Right forelimb (tissue), 1 donor: ENCODE measurements at places on chromosomes 11 and 22.

GRCh38 chr11:35838071-35838470 is 105.8 kb upstream of the LDLRAD3 start:
- DNase-seq: no peak

DNA sequence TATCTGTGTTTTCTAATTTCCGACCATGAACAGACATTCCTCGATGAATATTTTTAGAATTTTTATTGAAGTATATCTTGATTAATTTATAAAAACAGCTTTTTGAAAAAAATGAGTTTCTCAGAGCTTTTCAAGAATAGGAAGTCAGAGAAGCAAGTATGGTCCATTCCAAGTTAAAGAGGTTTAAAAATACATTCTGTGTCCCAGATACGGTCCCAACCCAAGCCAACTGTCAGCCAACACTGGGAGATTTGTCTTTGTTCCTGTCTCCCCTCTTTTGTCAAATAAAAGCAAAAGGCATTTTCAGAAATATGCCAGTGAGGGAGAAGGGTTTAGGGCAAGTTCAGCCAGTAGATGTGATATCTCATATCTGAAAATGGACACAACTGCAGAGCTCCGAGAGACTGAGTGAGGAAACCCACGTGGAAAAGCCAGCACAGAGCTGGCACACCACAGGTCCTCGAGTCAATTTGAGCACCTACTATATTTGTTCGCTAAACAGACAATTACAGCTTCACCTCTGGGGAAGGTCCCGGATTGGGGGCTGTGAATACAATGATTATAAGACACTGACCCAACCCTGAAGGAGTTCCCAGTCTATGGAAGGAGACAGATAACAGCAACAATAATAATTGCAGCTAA is 59.8 kb downstream of the C11orf91 start:
- no peak for DNase-seq

- no peak for DNase-seq
These were observed 260.0 kb downstream of the TBC1D22A start for GRCh38 chr22:47022475-47022874.

DNA sequence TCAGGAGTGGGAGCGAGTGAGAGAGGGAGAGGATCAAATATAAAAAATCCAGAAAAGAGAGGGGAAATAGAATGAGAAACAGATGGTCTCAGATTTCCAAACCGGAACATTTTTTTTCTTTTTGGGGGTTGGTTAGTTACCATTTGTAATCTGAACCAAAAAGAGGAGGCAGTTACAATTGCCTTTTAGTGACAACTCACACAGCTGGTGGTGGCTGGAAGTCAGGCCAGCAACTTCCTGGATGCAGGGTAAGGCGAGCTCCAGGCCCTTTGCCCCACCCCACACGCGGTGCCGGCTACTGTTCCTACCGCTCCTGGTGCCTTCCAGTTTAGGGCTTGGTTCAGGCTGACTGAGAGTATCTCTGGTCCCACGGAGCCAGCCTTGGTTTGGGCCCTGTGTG is 21.0 kb upstream of the UBASH3B start:
- DNase-seq: no peak

GRCh38 chr11:57085611-57086010 is 96.1 kb upstream of the LRRC55 start:
- no peak for DNase-seq

GRCh38 chr11:92224407-92225124 is at the start of gene FAT3:
FAT3 (plus strand) TSS chr11:92224818; CDS start chr11:92352113, 127,295 bp downstream.
- peak; percentile 86 for DNase-seq

GRCh38 chr11:34513682-34514449 is at the start of gene ELF5:
ELF5 (minus strand) TSS chr11:34513794; CDS start chr11:34505749, 8,045 bp downstream.
- DNase-seq: no peak

DNA sequence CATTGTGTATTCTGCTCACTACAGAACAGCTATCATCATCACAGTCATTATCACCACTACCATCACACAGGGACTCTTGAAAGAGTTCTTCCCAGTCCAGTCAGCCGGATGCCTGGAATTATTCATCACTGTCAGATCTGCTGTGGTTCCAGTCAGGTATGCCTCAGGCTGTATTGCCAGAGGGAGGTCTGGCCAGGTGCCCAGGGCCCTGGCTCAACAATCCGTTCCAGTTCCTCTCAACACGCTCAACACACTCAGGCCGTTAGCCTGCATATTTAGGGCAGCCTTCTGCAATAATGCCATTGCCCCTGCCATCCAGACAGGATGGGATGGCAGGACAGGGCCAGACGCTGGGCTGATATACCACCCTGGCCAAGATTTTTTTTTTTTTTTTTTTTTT is 28.6 kb upstream of the RASL10A start:
- DNase-seq: no peak

- DNase-seq: no peak
These were observed 1.5 kb upstream of the SMPD1 start for GRCh38 chr11:6388748-6389147.

- DNase-seq: no peak
These were observed 20.3 kb upstream of the YPEL1 start for GRCh38 chr22:21755851-21756284.

GRCh38 chr11:64852804-64853509 is 8.5 kb upstream of the CDC42BPG start:
- DNase-seq: no peak

- DNase-seq: no peak
These were observed 14.6 kb downstream of the MS4A6A start for GRCh38 chr11:60168306-60168705.

DNA sequence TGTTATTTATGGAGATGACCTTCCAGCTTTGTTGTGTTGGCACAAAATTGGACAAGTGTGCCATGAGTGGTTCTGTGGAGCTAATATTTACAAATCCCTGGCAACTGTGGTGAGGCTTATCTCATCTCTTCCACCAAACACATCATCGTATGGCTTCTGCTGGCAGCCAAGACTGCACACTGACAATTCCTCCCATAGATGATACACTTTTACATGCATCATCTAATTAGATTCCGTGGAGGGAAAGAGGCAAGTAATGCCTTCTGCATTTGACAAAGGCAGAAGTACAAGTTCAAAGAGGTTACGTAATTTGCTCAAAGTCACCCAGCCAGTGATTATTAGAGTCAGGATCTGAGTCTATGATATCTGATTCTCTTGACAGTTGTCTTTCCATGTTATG is 62.7 kb upstream of the KIRREL3 start:
- no peak for DNase-seq

DNA sequence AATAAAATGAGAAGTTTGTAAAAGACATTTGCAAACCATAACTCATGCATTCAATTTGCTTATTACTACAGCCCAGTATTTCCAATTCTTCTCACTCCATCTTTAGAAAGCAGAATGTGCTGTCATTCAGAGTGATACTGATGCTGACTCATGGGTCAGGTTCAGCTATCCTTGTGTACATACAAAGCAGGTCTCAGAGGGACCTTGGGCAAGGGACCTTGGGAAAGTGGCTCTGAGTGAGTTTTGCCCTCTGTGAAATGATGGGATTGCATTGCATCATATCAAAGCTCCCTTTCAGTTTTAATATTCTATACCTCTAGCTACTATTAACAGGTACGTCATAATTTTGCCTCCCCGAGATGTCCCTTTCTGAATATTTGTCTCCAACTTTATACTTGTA is 848.7 kb downstream of the OPCML start:
- DNase-seq: no peak

GRCh38 chr11:33790040-33790439 is 15.7 kb upstream of the FBXO3 start:
- DNase-seq: no peak

DNA sequence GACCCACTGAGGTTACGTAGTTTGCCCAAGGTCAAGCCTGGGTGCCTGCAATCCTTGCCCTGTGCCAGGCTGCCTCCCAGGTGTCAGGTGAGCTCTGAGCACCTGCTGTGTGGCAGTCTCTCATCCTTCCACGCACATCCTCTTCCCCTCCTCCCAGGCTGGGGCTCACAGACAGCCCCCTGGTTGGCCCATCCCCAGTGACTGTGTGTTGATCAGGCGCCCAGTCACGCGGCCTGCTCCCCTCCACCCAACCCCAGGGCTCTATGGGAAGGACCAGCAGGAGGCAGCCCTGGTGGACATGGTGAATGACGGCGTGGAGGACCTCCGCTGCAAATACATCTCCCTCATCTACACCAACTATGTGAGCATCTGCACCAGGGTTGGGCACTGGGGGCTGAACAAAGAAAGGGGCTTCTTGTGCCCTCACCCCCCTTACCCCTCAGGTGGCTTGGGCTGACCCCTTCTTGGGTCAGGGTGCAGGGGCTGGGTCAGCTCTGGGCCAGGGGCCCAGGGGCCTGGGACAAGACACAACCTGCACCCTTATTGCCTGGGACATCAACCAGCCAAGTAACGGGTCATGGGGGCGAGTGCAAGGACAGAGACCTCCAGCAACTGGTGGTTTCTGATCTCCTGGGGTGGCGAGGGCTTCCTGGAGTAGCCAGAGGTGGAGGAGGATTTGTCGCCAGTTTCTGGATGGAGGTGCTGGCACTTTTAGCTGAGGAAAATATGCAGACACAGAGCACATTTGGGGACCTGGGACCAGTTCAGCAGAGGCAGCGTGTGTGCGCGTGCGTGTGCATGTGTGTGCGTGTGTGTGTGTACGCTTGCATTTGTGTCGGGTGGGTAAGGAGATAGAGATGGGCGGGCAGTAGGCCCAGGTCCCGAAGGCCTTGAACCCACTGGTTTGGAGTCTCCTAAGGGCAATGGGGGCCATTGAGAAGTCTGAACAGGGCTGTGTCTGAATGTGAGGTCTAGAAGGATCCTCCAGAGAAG is 1.6 kb downstream of the GSTP1 start:
- DNase-seq: no peak

DNA sequence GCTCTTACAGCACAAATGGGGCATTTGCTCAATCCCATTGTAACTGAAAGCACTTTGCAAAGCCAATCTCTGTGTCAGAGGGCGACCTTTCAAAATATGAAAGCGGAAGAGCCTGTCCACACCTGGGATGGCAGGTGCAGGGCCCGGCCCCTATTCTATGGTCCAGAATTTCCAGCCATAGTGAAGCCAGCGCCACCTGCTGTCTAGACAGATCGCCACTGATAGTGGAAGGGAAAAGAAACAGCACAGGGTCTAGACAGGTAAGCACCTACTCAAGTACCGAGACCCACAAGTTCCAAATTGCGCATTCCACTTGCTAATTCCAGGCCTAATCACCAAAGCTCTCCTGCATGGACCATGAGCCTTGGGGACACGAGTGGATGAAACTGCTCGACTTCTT is 141.4 kb downstream of the NTM start:
- DNase-seq: no peak

- DNase-seq: peak; percentile 73
These were observed 718 bp downstream of the CHKA start for GRCh38 chr11:68120273-68121066.

DNA sequence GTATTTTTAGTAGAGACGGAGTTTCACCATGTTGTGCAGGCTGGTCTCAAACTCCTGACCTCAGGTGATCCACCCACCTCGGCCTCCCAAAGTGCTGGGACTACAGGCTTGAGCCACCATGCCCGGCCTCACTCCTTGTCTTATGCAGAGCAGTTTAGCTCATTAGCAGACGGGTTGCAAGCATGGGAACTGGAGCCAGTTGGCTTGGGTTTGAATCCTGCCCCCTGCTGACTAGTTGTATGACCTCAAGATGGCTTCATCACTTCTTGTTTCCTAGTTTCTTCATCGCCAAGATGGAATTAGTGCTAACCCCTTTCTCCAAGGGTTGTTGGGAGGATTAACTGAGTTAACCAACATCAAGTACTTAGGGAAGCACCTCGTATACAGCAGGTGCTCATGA is 23.4 kb upstream of the RASD2 start:
- DNase-seq: no peak

- DNase-seq: no peak
These were observed 11.7 kb downstream of the APIP start for GRCh38 chr11:34904421-34904955.

DNA sequence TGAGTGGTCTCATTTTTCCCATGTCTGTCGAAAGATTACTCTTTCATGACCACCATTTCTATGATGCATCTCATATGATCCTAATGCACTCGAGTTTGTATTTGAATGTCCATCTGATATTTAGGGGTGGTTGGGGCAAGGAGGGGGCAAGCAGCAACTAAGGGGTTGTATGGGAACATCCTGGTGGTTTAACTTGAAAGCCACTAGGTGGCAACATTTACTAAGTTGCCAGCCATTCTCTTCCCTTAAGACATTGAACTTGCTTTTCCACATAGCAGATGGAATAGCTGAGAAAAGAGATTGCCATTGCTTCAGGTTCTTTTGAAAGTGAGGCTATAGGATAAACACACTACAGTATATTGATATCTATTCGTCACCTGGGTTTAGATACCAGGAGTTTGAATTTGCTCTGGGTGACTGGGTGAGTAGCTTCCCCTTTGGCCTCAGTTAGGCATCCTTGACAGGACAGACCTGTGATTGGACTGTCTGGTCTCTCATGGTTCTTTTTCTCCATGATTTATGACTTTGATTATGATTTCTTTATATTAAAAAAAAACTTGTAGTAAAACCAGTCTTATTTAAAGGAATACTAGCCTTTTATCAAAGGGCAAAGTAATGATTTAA is 32.4 kb downstream of the NF2 start:
- no peak for DNase-seq

GRCh38 chr11:29755474-29755873 is 261.4 kb downstream of the KCNA4 start:
- no peak for DNase-seq

GRCh38 chr11:47389577-47390421 is 11.5 kb upstream of the SPI1 start:
- no peak for DNase-seq

- no peak for DNase-seq
These were observed 84.1 kb downstream of the PDE2A start for GRCh38 chr11:72589802-72590761.

DNA sequence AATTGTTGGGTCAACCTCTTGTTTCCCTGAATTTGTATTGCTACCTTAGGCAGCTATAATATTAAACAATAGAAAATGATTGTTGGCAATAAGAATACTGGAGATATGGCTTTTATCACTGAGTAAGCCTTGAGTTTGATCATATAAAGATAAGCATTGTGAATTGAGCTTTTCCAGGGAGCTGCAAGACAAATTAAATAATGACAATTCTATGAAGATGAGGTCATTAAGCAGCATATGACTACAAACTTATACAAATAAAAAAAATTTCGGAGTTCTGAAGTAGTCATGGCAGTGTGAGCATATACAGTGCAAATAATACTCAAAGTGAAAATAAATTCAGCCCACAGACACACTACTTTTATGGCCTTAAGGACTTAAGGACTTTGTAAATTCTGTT is 161.1 kb upstream of the ANO5 start:
- DNase-seq: no peak
